ENCODE measurements at places on chromosomes 2 and 18. TPM values are rescaled to one million over a fixed set of nuclear protein-coding genes. Genes with fewer than 3 reads are reported as not detected.

- H3K27ac ChIP-seq, result no peak overlapping the region
- no peaks in the 10 kb centered on the region for H3K27me3 ChIP-seq
- H3K36me3 ChIP-seq, result no peaks in the 10 kb centered on the region
Observed at GRCh38 chr2:236380051-236380612, 115.9 kb upstream of the ASB18 start.

DNA sequence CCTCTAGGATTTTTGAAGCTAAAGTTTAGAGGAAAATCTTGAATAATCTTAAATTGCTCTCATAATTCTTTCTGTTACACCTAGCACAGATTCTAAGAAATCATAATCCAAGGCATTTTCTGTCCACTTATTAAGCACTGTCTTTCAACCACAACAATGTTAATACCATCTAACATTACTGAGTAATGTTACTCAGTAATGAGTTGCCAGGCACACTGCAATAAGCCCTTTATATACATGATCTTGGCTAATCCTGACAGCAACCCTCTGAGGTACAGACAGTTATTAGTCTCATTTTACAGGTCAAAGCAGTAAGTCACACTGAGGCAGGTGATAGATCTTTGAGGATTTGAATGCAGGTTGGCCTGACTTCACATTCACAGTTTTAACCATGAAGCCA, 291.9 kb downstream of the ALK start:
- H3K36me3 ChIP-seq, result no peaks in the 10 kb centered on the region
- H3K27ac ChIP-seq, result no peak overlapping the region
- DNase-seq, result no peak
- H3K4me3 ChIP-seq, result no peak overlapping the region
- no peaks in the 10 kb centered on the region for H3K27me3 ChIP-seq

DSG4 gene
- total RNA-seq, result not detected

CCDC74A gene
- 13.7 TPM for total RNA-seq

- no peaks in the 10 kb centered on the region for H3K4me1 ChIP-seq
- no peaks in the 10 kb centered on the region for H3K27me3 ChIP-seq
- H3K36me3 ChIP-seq, result no peaks in the 10 kb centered on the region
- no peak overlapping the region for H3K27ac ChIP-seq
Observed at GRCh38 chr2:588074-588645, 89.0 kb downstream of the TMEM18 start.

CDH7 gene
- total RNA-seq, result 0.40 TPM

- H3K36me3 ChIP-seq, result peaks cover 37% of the 10 kb centered on the region
- H3K4me1 ChIP-seq, result peaks cover 7% of the 10 kb centered on the region
- H3K27me3 ChIP-seq, result no peaks in the 10 kb centered on the region
- DNase-seq, result no peak
- no peak overlapping the region for H3K4me3 ChIP-seq
Observed at GRCh38 chr2:205728366-205728765, 46.1 kb downstream of the NRP2 start.

CNNM3 gene
- total RNA-seq, result 31.4 TPM

- H3K4me3 ChIP-seq, result peak overlapping the region; percentile 55
- peaks cover 43% of the 10 kb centered on the region for H3K27me3 ChIP-seq
- no peaks in the 10 kb centered on the region for H3K36me3 ChIP-seq
- no peak for DNase-seq
- peak overlapping the region; percentile 97 for H3K27ac ChIP-seq
- H3K4me1 ChIP-seq, result peaks cover 2% of the 10 kb centered on the region
Observed at GRCh38 chr18:77133051-77133834, 660 bp upstream of the MBP start.

DNA sequence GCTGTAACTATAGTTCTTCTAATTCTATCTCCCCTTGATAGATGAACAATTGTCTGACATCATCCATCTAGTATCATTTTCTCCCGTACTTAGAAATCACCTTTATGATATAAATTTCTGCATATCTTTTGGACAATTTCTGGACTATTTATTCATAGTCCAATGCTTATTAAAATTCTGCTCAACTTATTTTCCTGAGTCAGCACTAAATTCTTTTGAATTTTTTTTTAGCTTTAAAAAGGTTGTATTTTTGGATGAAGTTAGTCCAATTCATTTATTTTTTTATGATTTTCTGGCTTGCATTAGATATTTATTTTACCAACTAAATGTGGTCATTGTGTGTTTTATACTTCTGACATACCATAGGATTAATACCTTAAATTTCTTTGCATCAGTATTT, 538.5 kb upstream of the DCC start:
- no peaks in the 10 kb centered on the region for H3K4me1 ChIP-seq
- no peak for DNase-seq
- no peaks in the 10 kb centered on the region for H3K27me3 ChIP-seq

DNA sequence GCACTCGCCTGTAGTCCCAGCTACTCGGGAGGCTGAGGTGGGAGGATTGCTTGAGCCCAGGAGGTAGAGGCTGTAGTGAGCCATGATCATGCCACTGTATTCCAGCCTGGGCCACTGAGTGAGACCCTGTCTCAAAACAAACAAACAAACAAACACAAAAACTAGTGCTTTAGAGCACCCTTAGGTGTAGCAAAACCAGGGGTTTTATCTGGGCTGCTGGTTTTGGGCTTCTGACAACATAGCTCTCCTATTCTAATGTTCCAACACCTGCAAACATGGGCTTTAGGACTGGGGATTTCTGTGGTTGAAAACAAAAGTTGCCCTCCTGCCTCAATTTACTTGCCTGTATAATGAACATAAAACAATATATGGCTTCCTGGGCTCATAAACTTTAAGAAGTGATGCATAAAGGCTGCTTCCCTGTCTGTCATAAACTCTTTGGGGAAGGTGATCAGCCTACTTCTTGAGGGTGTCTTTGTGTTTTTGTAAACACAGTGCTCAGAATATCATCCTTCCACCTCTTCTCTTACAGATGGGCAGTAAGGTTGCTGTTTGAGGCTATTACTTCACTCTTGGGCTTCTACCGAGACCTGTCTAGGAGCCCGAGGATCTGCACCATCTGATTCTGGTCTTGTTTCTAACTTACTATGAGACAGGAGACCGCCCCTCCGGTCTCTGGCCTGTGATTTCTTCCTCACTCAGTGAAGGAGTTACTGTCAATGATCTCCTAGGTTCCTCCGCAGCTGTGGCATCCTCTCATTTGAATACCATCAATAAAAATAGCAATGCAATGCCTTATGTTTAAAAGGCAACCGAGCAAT, 246.5 kb downstream of the MYCN start:
- no peak for DNase-seq
- H3K36me3 ChIP-seq, result no peaks in the 10 kb centered on the region
- H3K27me3 ChIP-seq, result no peaks in the 10 kb centered on the region
- H3K27ac ChIP-seq, result no peak overlapping the region
- H3K4me1 ChIP-seq, result no peaks in the 10 kb centered on the region

GRCh38 chr18:1559563-1559962, 654.9 kb downstream of the ADCYAP1 start:
- no peaks in the 10 kb centered on the region for H3K36me3 ChIP-seq
- H3K4me3 ChIP-seq, result no peak overlapping the region
- peak; percentile 1 for DNase-seq
- H3K27me3 ChIP-seq, result no peaks in the 10 kb centered on the region
- H3K27ac ChIP-seq, result no peak overlapping the region

LRRC30 gene
- not detected for total RNA-seq

GRCh38 chr2:62055724-62056336, 140.1 kb upstream of the B3GNT2 start:
- no peaks in the 10 kb centered on the region for H3K36me3 ChIP-seq
- H3K4me1 ChIP-seq, result no peaks in the 10 kb centered on the region
- no peak for DNase-seq
